Right lobe of liver (tissue), 6 donors: ENCODE measurements at places on chromosomes 1 and 21.

- H3K27ac ChIP-seq = no peak overlapping the region
- no peak for DNase-seq
- H3K27me3 ChIP-seq = no peaks in the 10 kb centered on the region
- no peak overlapping the region for H3K4me3 ChIP-seq
- no peaks in the 10 kb centered on the region for H3K36me3 ChIP-seq
- no peaks in the 10 kb centered on the region for H3K4me1 ChIP-seq
Observed at GRCh38 chr1:182809414-182809957, 19.9 kb downstream of the NPL start.

DNA sequence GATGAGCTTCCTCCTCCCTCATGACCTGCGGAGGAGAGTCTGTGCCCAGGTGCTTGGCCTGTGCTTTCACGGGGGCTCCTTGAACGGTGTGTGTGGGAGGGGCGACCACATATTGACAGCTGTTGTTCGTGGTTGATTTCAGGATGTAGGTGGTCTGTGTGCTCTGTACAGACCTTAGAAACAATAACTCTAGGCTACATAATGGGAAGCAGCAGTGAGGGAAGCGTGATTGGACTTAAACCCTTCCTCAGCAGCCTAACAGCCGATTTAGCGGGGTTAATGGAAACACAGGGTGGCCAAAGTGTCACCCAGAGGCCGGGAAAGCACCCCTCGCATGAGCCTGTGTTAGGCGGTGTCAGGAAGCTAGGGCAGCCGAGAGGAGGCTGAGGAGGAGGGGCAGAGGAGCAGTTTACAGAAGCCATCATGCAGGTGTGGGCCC lies 56.0 kb downstream of the TBCE start:
- H3K4me3 ChIP-seq = no peak overlapping the region
- H3K27ac ChIP-seq = no peak overlapping the region
- DNase-seq = peak; percentile 30
- H3K4me1 ChIP-seq = no peaks in the 10 kb centered on the region
- no peaks in the 10 kb centered on the region for H3K27me3 ChIP-seq

DNA sequence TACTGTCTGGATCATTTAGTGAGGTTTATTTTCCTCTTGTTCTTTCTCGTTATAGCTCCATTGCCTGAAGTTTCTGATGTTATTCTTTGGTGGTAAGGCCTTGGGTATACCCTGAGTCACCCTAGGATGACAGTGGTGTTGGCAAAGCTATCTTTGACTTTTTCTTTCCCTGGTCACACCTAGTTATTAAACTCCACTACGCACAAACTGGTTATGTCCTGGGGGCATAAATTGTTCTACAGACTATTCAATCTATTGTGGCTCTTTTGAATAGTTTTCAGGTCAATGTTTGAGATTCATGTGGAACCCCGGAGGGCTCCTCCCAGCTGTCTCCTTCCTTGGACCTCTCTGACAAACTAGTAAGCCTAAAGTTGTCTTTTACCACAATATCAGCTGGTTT lies 157.7 kb downstream of the SLC35F3 start:
- no peaks in the 10 kb centered on the region for H3K27me3 ChIP-seq
- no peak overlapping the region for H3K27ac ChIP-seq
- H3K36me3 ChIP-seq = no peaks in the 10 kb centered on the region

- H3K27me3 ChIP-seq = no peaks in the 10 kb centered on the region
- DNase-seq = no peak
- H3K27ac ChIP-seq = no peak overlapping the region
- H3K36me3 ChIP-seq = no peaks in the 10 kb centered on the region
- no peaks in the 10 kb centered on the region for H3K4me1 ChIP-seq
Observed at GRCh38 chr1:191577213-191577612, 581.0 kb upstream of the RGS18 start.

DNA sequence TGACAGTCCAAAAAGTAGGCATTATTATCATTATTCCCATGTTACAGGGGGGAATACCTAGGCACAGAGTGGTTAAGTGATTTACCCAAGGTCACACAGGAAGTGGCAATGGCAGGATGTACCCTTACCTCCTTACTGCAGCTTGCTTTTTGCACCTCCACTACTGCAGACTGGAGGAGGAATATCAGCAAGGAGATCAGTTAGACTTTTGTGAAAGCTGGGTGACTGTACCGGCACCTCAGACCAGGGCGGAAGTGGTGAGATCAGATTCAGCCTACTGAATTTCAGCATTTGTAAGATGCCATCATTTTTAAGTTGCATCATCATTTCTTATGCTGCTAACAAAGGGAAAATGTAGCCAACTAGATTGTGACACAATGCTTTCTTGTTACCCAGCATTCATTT lies 4.5 kb downstream of the ADARB1 start:
- DNase-seq = no peak
- no peaks in the 10 kb centered on the region for H3K4me1 ChIP-seq
- no peak overlapping the region for H3K27ac ChIP-seq
- H3K36me3 ChIP-seq = no peaks in the 10 kb centered on the region
- no peak overlapping the region for H3K4me3 ChIP-seq
